RPMI8226 (cell line): ENCODE measurements at places on chromosomes 5 and 9.

- DNase-seq: no peak
Observed at GRCh38 chr9:101220341-101220740, 164.5 kb downstream of the BAAT start.

DNA sequence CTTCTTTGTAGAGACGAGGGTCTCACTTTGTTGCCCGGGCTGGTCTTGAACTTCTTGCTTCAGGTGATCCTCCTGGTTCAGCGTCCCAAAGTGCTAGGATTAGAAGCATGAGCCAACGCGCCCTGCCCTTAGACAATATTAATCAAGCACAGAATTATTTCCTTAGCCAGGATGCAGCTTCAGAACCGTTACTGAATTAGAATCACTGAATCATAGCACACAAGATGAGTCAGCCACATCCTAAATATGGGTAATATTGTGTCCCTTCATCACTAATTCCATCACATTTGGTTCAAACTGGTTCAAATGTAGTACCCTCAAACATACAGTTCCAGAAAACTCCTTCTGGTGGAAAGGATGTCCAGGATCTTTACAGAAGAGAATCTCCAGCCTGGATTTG lies 82.7 kb downstream of the BNC2 start:
- DNase-seq: no peak

GRCh38 chr9:29928072-29928471 lies 2354.8 kb upstream of the C9orf72 start:
- DNase-seq: no peak

- no peak for DNase-seq
Observed at GRCh38 chr5:143933451-143933850, 121.5 kb downstream of the HMHB1 start.

- peak; percentile 81 for DNase-seq
Observed at GRCh38 chr9:128082151-128082550, 14.1 kb downstream of the SLC25A25 start.

DNA sequence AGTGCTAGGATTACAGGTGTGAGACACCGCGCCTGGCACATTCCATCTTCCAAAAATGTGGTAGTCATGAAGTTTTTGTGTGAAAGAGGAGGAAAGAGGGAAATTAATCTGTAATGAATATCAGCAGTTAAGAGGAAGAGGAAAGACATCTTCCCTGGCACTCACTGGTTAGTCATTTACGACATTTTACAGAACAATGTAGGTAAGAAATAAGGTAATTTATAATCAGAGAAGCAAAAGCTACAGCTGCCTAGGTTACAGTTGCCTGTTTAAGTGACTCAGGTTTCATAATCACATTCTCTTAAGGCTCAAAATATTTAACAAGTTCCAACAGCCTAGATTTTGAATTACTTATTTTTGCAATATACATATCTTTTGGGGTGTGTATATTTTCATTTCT lies 26.9 kb downstream of the CNOT6 start:
- DNase-seq: no peak

- no peak for DNase-seq
Observed at GRCh38 chr9:137757613-137758029, 120.0 kb upstream of the CACNA1B start.

GRCh38 chr9:136273244-136273865 lies 27.7 kb upstream of the QSOX2 start:
- DNase-seq: no peak

DNA sequence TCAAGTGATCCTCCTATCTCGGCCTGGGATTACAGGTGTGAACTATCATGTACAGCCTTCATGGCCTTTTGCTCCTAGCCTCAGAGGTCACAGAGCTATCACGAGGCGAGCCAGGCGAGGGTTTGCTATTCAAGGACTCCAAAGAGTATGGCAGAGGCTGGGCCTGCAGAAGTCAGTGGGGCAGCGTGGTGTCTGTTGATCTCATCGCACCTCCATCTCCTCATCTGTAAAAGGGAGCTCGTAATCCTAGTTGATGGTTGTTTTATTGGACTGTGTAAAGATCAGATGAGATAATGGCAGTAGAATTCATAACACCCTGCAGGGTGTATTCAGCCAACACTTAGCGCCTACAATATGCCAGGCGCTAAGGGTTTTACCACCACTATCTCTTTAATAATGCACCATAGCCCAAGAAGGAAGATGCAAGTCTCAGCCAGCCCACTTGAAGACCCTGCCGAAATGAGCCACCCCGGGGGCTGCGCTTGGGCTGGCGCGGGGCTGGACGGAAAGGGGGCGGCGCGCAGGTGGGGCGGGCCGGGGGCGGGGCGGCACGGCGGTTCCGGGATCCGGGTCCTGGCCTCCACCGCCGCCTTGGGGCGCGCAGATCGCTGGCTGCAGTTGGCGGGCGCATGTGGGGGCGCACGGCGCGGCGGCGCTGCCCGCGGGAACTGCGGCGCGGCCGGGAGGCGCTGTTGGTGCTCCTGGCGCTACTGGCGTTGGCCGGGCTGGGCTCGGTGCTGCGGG lies at the start of gene GALNT12:
Gene GALNT12, plus strand, starts transcription at position 601 of the 744 bp plus-strand sequence. Its CDS starts 29 bp downstream, at position 630.
- peak; percentile 21 for DNase-seq

DNA sequence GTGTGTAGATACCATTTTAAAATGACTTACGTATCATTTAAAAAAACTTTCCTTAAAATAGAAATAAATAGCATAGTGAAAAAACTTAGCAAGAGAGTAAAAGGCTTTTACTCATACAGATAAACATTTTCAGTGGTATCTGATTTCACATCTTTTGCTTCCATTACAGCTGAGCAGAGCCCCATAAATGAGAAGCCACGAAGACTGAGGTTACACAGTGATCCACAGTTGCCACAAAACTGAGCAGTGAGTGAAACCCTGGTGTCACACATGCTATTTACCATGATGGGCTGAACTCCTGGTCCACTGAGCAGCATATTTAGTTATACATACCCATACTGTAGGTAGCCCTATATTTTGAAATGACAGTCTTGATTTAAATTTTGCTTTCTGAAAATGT lies 401.2 kb downstream of the KIAA0825 start:
- no peak for DNase-seq

DNA sequence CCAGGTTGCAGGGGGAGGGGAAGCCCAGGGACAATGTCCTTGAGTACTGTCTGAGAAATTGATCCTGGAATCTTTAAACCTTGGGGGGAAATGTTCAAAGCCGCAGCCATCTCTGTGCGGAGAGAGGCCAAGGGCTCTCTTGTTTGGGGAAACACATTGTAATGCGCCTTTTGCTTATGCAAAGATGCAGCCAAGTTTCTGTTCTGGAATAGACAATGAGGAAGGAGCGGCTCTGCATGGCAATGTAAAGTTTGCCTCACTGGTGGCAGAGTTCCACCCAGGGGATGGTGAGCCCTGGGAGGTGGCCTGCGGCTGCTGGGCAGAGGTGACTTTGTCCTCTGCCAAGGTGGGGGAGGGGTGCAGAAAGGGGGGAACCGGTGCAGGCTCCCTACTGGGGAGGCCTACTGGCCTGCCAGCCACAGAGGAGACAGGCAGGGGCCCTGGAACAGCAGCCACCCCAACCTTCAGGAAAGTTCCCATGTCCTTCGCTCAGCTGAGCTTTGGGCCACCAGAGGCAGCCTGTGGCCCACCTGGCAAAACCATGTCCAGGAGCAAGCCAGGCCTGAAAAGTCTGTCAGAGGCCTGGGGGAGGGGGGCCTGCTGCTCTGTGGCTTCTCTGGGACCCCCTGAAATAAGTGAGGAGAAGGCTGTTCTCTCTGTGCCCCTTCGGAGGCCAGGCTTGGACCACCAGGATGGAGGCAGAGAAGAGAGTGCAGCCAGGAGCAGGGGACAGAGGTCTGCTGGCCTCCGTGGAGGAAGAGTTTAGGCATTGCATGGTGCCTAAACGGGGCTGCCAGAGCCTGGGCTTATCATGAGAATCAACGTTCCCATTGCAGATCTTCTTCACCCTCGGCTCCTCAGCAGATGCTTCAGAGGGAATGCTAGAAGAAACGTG lies 127.8 kb downstream of the ZNF354C start:
- DNase-seq: no peak

GRCh38 chr5:33976307-33976706 lies 8.2 kb downstream of the SLC45A2 start:
- no peak for DNase-seq

- no peak for DNase-seq
Observed at GRCh38 chr5:87231037-87231808, 36.5 kb upstream of the RASA1 start.
